ENCODE measurements at places on chromosomes 2 and 18.

DNA sequence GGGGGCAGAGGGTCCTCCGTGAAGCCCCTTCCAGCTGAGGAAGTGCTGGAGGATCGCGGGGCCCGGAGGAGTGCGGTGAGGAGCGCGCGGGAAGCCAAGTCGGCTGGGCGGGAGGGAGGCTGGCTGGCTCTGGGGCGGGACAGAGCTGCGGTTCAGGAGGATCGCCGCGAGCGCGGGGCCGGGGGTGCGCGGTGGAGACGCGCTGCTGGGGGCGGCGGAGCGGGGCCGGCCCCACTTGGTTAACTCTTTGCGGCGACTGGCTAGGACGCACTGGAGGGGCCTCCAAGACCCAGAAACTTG lies 464 bp downstream of the CYBRD1 start:
- no peak for DNase-seq

- DNase-seq, result no peak
Measured at GRCh38 chr2:3130889-3131635, 246.6 kb downstream of the EIPR1 start.

GRCh38 chr2:242038166-242038927 lies 168.8 kb downstream of the RTP5 start:
- DNase-seq, result no peak

DNA sequence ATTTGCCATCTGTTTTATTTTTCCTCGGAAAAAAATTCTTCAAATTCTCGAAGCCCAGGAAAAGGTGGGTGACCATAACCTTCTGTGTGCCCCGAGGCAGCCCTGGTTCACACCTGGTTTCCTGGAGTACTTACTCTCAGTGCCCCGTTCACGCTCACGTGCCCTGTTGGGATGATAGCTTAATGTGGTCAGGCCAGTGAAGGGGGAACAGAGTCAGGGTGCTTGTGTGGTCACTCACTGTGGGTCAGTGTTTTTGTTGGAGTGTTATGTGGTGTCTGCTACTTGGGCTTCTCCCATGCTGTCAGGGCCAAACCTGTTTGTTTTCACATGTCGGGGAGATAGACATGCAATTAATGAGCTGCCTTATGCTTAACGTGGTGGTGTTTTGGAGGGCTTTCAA lies 78.1 kb downstream of the MAP4K4 start:
- no peak for DNase-seq

- DNase-seq, result no peak
Measured at GRCh38 chr2:10846110-10846861, 33.7 kb upstream of the PDIA6 start.

DNA sequence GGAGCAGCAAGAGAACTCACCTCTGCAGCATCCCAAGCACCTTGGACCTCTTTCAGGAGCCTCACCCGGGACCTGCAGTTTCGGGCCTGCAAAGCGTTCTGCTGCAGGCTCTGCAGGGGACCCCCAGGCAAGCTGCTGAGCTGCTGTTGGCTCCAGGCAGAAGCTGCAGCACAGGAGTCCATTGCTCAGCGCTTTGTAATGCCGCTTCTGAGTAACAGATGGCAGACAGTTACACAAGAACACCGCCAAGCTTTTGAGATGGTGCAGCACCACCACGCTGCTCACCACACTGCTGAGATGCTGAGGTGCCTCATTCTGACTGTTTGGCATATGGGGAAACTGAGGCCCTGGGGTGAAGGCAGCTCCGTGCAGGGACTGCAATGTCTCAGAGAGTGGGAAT lies 1.9 kb upstream of the GALNT14 start:
- DNase-seq, result no peak

DNA sequence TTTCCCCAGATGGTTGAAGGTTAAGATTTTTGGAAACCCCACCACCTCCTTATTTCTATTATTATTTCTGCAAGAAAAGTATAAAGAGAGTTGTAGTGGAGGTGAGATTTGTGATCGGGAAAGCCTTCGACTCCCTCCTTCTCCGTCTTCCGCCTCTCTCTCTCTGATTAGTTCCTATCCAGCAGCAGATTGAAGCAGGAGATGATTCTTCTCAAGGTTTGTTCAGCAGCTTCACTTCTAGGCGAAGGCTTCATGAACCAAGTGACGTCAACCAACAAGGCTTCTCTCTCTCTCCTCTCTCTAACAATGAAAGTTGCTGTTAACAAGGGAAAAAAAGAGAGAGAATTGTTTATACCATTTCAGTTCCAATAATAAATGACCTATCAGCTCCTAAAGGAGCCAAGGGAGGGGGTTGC lies at the start of gene BAZ2B:
Gene BAZ2B (minus strand): TSS at position 263 of the 416 bp plus-strand sequence. CDS start 137,829 bp downstream, outside the sequence.
- peak; percentile 31 for DNase-seq

DNA sequence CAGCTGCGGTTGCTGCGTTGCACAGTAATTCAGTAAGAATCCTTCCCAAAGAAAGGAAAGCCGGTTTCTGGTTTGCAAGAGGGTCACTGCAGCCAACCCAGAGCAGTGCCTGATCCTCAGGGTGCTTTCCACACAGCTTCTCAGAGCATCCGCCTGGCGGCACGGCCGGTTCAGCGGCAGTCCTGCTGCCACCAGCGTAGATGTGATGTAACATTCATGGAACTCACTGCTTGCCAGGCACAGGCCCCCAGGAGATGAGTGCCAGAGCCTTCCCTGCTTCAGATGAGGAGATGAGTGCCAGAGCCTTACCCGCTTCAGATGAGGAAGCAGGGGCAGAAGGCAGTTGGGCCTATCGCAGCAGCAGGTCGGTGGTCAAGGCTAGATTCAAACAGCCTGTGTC lies 230.2 kb downstream of the GBX2 start:
- no peak for DNase-seq

GRCh38 chr2:100396483-100396882 lies 21.0 kb downstream of the CHST10 start:
- DNase-seq, result no peak

- no peak for DNase-seq
Measured at GRCh38 chr2:55843096-55843993, 80.2 kb downstream of the EFEMP1 start.

DNA sequence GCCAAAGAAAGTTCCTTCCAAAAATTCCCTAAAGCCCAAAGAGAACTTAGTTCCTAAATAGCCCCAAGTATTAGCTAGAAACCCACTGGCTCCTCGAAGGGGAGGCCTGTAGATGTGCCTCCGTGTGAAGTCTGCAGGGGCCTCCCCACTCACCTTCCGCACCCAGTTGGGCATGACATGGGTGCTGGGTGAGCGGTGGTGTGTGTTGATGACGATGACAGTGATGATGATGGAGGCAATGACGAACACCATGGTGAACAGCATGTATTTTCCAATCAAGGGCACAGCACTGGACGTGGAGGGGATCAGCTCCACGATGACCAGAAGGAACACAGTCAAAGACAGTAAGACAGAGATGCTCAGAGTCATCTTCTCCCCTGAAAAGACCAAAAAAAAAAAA lies 14.5 kb downstream of the CHRNA1 start:
- no peak for DNase-seq

- no peak for DNase-seq
Measured at GRCh38 chr2:67565761-67566160, 168.6 kb downstream of the ETAA1 start.

DNA sequence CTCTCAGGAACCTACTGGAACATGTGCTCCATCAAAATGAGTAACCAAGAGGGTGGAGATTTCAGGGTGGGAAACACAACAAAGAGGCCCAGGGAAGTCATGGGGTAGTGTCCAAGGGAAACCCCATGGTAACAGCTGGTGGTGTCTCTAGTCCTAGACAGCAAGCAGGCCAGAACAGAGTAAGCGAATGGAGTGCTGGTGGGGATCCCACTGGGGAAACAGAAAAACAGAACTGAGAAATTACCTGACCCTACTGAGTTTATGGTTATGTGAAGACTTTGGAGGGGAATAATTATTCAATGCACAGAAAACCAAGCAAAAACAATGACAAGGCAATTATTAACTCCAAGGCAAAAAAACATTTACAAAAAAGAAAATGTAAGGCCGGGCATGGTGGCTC lies 16.9 kb downstream of the ERCC3 start:
- DNase-seq, result no peak

DNA sequence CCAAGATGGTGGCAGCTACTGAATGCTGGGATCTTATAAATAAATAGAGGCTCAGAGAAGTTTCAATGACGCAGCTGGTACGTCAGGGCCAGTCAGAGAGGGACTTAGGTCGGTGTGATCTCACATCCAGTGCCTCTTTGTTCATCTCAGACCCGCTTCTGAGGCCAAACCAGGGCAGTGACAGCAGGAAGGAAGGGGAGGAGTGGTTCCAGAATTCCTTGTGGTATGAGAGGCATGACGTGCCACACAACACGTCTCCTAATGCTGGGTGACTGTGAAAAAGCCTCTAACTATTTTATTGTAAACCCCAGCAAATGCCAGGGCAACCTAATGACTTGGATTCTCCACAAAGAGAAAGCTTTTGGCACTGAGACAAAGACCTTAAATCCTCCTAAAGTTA lies 423.3 kb downstream of the LPIN1 start:
- no peak for DNase-seq

DNA sequence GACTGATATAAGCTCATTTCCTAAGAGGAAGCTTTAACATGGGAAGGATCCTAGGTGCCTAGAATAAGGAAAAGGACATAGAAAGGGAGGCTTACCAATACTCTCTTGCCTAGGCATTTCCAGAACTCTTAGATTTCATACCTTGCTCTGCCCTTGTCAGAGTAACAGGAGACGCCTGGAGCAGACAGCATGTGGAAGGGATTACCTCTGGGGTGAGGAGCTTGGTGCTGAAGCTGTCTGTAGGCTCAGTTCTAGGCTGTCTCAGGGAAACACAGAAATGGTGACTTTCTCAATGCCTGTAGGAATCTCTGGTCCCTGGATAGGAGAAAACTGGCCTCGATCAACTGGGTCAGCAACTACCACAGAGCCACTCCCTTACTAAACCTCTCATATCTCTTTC lies 150.0 kb downstream of the SLC4A3 start:
- DNase-seq, result no peak

DNA sequence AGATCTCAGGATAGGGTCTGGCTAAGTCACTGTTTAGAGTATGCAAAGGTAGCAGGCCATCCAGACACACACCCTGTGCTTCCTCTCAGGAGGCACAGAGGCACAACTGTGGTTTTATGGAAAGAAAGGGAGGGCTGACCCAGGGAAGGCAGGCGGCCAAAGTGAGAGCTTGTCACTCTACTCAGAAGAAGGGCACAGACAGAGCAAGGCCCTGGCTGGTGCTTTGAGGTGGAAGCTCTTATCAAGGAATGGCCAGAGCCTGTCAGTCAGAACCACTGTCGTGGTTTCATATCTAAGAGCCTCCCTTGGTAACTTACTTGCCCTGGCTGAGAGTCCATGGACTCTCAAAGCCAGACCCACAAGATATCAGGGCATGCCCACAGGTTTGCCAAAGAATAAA lies 40.7 kb downstream of the SLC9A2 start:
- no peak for DNase-seq

DNA sequence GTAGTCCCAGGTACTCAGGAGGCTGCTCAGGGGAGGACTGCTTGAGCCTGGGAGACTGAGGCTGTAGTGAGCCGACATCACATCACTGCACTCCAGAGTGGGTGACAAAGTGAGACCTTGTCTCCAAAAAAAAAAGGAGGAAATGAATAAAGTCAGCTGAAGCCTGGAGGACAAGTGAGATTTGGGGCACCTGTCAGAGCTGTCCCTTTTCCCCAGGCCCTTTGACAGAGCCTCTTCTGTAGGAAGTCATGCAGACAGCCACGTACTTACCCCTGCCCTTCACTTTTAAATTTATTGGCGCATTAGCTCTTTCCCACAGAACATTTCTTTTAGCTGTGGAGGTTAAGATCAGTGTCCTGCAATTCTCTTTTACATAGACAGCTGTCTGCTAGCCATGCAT lies 151.0 kb upstream of the DNMT3A start:
- DNase-seq, result no peak

DNA sequence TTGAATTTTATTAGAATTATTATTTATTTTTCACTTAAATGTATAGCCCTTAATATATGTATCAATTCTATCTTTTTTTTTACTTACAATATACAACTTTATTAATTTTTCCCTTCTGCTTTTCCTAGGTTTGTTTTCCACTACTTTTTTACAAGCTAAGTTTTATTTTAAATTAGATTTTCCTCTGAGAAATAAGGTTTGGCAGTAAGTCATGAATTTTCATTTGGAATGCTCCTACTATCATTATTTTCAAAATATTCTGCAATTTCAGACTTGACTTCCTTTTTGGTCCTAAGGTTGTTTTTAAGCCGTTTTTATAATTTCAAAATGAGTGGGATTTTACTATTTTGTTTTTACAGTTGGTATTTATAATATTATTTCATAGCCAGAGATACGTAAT lies 222.8 kb upstream of the PIEZO2 start:
- DNase-seq, result no peak

DNA sequence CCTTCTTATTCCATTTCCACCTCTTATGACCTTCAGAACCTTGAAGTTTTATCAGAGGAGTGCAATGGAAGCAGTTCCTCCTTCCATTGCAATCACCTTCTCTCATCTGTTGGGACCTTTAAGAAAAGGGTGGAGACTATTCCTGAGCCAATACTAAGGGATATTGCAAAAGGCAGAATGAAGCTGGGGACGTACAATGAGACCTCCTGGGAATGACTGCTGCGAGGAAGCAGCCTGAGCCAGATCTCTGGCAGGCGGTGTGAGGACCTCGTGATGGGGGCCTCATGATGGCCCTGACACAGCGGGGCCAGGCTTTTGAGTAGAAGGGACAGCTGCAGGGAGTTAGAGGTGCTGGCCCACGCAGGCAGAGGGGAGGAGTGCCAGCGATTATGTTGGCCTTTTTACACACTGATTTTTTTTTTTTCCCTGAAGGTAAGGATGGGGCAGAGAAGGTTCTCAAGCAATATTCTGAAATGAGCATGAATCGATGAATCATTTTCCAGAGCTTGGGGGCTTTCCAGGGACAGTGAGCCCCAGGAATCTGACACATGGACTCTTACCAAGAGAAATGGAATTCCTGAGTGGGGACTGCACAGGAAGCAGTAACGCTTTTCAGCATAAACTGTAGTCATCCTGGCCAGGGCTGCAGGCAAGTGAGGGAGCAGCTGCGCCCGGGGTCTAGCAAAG lies 40.0 kb upstream of the LAPTM4A start:
- no peak for DNase-seq

GRCh38 chr18:76985156-76985950 lies 147.2 kb downstream of the MBP start:
- no peak for DNase-seq

- DNase-seq, result no peak
Measured at GRCh38 chr2:20604401-20604911, 46.4 kb downstream of the HS1BP3 start.

DNA sequence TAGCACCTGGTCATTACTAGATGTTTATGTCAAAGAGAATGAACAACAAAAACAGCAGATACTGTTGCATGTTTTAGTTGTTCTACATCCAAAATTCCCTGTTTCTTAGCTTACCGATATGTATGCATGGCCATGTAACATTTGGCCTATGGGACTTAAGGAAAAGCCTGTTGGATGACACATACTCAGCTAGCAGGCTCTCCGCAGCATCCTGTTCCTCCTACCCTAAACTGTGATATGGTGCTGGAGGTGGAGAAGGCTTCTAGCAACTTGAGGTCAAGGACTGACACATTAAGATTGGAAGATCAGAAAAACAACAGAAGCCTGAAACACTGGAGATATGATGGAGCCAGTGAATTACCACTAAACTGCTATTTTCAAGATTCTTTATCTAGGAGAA lies 537.8 kb downstream of the LRRTM4 start:
- no peak for DNase-seq

All from neural crest cell (in vitro differentiated cells).